ENCODE measurements at places on chromosomes 3 and 15.
A peak's percentile ranks its signal among the peaks of the same experiment; 100 is the strongest.

DNA sequence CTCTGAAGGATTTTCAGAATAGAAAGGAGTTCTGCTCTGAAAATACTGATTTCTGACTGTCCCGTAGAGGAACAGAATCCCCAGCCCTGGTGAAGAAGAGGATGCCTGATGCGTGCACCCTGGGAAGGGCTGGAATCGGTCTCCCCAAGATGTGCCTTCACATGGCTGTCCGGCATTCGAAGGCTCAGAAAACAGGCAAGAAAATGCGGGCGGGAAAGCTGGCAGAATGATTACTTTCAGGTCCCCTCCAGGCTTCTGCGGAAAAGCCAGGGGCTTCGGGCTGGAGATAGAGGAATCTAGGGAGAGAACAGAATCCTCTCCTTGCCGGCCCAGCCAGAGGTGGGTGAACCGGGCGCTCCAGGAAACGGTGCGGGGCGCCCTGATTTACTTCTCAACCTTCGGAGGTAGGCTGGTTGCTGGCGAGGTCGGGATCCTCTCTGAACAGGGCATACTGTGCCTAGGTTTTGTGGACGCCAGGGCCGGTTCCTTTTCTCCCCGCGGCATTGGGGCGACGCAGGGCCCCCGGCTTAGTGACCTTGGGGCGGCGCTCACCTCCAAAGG is 2.5 kb downstream of the FOXL2NB start:
- no peak for DNase-seq

DNA sequence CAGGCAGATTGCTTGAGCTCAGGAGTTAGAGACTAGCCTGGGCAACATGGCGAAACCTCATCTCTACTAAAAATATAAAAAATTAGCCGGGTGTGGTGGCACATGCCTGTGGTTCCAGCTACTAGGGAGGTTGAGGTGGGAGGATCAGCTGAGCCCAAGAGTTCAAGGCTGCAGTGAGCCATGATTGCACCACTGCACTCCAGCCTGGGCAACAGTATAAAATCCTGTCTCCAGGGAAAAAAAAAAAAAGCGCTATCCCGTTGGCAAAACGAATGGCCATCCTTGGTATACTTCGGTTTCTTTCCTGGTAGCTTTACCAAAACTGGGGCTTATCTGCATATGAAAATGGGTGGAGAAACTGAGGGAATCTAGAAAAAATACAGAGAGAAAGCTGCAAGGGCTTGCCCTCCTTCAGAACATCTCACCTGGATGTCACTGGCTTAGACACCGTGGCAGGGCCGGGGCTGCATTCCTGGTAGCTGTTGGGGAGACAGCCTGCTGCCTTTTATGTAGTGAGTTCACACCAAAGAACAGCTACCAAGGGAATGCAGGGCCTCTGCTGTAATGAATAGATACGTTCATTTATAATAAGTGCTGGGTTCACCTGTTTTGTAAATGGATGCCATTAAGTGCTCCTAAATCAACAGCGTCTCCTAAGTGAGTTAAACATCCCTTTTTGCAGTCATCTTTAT is 96.0 kb downstream of the IQSEC1 start:
- no peak for DNase-seq

- peak; percentile 10 for DNase-seq
Measured at GRCh38 chr15:99749386-99749785, 16.1 kb upstream of the LYSMD4 start.

GRCh38 chr3:33058765-33059164 is 38.2 kb downstream of the GLB1 start:
- no peak for DNase-seq

DNA sequence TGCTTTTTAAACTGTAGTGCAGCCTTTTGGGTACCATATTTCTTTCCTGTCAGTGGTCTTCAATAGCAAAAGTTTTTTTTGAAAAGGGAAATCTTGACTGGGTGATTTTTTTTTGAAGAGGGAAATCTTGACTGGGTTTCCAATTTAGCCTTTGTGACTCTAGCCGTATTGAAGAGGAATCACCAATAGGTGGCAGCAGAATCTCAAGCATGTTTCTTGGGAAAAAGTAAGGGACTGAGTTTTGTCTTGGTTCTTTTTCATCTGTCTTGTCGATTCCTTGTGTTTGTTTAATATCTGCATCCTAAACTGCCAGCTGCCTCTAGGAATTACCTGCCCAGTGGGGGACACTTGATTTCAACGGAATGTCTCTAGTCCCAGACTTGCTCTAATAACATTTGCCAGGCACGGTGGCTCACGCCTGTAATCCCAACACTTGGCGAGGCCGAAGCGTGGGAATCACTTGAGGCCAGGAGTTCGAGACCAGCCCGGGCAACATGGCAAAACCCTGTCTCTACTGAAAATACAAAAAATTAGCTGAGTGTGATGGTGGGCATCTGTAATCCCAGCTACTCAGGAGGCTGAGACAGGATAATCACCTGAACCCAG is 89.2 kb downstream of the RBPMS2 start:
- peak; percentile 63 for DNase-seq

DNA sequence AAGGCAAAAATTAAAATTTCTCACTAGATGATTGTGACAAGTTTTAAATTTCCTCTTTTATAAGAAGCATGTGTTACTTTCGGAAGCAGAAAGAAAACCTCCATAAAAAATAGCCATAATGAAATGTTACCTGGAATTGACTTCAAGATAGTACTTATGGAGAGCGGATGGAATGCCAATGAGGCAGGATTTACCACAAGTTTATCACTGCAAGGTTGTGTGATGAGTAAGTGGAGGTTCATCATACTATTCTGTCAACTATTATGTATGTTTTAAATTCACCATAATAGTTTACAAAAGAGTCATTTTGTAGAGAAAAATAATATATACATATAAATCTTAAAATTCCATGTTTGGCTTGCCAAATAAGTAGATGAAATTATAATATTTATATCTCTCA is 230.3 kb downstream of the SCAPER start:
- peak; percentile 84 for DNase-seq

DNA sequence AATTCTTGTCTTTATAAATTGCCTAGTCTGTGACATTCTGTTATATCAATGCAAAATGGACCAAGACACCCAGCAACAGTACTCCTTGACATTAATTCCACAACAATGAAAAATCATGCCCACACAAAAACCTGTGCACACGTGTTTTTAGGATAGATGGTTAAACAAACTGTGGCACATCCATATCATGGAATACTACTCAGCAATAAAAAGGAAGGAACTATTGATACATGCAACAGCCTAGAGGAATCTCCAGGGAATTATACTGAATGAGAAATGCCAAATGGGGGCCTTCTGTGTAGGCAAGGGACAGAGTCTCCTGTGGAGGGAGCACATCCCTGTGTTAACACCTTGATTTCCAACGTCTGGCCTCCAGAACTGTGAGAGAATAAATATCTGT is 388.5 kb downstream of the MAGI1 start:
- DNase-seq, result no peak

DNA sequence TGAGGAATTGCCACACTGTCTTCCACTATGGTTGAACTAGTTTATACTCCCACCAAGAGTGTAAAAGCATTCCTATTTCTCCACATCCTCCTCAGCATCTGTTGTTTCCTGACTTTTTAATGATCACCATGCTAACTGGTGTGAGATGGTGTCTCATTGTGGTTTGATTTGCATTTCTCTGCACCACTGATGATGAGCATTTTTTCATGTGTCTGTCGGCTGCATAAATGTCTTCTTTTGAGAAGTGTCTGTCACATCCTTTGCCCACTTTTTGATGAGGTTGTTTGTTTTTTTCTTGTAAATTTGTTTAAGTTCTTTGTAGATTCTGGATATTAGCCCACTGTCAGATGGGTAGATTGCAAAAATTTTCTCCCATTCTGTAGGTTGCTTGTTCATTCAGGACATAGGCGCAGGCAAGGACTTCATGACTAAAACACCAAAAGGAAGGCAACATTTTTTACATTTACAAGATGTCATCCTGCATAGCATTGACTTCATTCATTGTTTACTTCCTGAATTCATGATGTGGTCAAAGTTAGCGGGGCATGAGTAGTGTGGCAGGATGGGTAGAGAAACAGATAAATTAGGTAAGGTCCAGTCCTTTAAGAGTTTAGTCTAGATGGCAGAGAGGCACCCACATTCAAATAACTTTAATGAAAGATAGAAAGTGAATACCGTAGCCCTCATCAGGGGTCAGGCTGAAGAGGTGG is 45.1 kb upstream of the LPP start:
- DNase-seq, result peak; percentile 9

GRCh38 chr15:25863111-25863967 is at the start of gene ATP10A:
ATP10A (minus strand) TSS chr15:25863327; CDS start chr15:25863096, 231 bp downstream.
- peak; percentile 71 for DNase-seq

DNA sequence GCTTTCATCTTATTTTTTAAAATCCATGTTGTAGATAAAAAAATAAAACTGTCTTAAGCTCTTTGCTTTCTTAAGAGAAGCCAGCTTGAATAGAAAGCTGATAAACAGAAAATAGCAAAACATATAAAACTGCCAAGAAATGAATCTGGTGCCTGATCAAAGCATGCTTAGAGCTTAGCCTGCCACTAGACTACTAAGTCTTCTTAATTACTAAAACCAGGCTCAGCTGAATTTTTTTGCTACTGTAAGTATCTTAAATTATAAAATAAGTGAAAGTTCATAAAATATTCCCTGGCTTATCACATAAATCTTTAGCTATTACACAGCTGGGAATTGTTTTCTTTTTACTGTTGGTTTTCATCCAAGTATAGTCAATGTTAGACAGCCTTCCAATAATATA is 803.9 kb downstream of the DIPK2A start:
- no peak for DNase-seq

GRCh38 chr3:119257654-119258410 is 17.2 kb upstream of the B4GALT4 start:
- DNase-seq, result peak; percentile 41

DNA sequence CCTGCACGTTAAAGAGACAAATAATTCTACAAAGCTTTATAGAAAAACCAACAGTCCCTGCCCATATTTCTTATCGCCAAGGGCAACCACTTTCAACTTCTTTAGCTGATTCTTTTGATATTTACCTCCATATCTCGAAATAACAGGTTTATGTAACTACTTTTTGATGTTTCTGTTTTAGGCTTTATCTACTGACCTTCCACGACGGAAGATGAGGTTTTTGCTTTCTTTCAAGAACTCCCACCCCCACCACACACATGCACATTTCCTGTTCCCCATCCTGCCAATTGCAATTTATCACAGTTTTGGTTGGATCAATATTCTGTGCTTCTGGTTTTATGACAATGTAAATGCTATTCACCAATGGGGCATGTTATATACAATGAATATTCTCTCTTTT is 330.4 kb upstream of the ICE2 start:
- no peak for DNase-seq

DNA sequence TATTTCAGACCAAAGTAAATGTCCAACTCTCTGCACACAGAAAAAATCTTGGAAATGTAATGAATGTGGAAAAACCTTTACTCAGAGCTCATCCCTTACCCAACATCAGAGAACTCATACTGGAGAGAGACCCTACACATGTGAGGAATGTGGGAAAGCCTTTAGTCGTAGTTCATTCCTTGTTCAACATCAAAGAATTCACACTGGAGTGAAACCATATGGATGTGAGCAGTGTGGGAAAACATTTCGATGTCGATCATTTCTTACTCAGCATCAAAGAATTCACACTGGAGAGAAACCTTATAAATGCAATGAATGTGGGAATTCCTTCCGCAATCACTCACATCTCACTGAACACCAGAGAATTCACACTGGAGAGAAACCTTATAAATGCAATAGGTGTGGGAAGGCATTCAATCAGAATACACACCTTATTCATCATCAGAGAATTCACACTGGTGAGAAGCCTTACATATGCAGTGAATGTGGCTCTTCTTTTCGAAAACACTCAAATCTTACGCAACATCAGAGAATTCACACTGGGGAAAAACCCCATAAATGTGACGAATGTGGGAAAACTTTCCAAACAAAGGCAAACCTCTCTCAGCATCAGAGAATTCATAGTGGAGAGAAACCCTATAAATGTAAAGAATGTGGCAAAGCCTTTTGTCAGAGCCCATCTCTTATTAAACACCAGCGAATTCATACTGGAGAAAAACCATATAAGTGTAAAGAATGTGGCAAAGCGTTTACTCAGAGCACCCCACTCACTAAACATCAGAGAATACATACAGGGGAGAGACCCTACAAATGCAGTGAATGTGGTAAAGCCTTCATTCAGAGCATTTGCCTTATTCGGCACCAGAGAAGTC is 8.0 kb upstream of the ZNF501 start:
- DNase-seq, result peak; percentile 6

GRCh38 chr3:119221779-119222320 is 18.8 kb downstream of the B4GALT4 start:
- DNase-seq, result peak; percentile 70

DNA sequence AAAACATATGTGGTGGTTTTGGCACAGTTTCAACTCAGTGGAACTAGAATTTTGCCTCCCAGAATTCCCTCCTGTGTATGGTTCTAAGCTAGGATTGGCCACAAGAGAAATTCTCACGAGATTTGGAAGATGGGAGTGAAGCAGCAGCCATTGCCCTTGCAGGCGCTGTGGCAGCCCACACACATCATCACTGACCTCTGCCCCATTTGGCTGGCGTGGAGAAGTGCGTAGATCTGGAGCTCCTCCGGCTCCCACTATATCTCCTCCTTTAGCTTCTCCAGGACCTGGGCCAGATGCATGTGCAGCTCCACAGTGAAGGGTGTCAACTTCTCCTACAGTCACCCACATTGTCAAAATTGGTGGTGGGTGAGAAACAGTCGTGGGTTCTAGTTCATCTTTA is 199.6 kb downstream of the EFHB start:
- no peak for DNase-seq

DNA sequence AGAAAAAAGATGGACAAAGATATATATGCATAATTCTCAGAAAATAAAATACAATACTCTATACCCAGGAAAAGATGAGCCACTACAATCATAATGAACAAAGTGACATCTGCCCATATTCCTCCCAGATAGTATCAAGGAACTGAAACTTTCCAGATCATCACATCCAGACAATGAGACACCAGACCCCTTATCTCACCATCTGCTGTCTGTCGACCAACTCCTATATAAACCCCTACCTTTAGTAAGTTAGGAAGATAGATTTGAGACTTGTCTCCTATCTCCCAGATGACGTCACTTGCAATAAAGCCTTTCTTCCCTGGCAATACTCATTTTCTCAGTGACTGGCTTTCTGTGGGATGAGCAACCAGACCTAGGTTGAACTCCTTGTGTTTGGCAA is 1071.6 kb downstream of the PLOD2 start:
- no peak for DNase-seq

Measured in IMR-90 (cell line).